ENCODE measurements at places on chromosomes 5 and 9.

DNA sequence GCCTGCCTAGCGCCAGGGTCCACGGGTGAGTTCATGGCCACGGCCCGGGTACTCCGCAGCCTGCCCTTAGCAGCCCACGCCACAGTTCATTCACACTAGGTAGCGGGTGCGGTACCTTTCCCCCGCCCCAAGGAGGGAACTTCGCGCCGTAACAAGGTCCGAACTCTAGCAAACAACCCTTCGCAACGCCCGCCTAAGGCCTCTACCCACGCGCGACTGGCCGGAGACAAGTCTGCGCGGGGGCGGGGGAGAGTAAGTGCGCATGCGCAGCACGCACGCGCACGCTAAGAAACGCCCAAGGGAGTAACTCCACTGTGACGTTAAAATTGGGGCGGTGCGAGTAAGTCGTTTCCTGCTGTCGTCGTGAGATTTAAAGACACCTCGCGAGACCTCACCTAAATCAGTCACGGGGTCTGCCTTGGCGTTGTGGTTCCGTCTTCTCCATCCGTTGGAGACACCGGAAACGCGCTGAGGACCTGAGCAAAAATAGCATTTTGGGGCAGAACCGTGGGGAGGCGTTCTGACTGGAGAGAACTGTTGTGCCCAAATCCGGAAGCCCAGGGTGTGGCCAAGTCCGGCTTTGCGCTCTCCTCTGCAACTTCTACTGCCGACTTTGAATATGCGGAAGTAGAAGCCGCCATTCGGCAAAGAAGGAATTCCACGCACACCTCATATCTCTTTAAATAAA is at the start of gene RAPGEF6:
Gene RAPGEF6 (minus strand): TSS at position 234 of the 688 bp plus-strand sequence. CDS start 199 bp downstream, at position 35.
- DNase-seq = peak; percentile 99

DNA sequence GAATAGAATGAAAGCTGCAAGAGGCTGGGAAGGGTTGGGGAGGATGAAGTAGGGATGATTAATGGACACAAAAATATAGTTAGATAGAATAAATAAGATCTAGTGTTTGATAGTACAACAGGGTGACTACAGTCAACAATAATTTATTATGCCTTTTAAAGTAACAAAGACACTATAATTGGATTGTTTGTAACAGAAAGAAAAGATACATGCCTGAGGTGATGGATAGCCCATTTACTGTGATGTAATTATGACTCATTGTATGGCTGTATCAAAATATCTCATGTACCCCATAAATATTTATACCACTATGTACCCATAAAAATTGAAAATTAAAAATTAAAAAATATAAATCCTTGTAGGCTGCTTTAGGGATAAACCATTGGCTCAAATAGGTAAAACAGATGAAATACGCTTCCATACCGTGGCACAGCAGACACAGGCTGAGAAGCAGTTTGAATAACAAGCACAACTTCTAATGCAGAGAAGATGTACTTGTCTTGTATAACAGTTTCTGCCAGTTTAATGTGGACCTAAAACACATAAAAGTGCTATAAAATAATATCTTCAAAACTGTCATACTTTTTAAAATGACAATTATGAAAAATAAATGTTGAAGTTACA is 34.9 kb downstream of the APBA1 start:
- no peak for DNase-seq

GRCh38 chr9:68609901-68610415 is 69.3 kb upstream of the TMEM252 start:
- no peak for DNase-seq

- peak; percentile 16 for DNase-seq
These were observed 225.2 kb downstream of the GAS1 start for GRCh38 chr9:86721843-86722705.

DNA sequence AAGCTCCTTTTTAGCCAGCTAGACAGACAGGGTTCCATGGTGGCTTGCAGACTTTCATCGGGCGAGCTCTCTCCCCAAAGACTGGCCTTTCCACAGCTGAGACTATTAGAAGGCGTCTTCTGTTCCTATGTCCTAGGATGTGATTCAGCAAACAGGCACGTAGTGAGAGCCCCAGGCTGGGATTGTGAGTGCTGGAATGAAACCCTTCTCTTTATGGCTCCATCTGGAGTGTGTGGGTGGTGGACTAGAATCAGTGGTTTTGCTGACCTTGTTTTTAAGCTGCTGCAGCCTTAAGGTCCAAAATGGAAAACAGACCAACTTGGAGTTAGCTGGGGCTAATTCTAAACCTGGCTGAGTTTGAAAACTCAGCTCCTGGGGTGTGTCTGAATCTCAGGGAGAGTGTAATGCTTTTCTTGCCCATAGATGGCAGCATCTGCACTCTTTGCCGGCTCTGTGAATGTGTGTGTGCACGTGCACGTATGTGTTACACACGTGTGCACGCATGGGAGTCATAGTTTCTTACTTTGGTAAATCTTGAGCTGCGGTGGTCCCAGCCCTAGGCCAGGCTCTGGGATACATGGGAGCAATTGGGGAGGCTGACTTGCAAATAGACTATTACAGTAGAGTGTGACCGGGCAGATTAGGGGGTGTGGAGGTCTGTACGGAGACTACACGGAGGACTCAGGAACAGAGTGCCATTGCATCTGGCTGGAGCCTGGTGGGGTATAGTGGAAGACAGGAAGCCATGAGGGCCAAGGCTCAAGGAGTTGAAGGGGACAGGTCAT is 10.7 kb downstream of the GSN start:
- peak; percentile 39 for DNase-seq

DNA sequence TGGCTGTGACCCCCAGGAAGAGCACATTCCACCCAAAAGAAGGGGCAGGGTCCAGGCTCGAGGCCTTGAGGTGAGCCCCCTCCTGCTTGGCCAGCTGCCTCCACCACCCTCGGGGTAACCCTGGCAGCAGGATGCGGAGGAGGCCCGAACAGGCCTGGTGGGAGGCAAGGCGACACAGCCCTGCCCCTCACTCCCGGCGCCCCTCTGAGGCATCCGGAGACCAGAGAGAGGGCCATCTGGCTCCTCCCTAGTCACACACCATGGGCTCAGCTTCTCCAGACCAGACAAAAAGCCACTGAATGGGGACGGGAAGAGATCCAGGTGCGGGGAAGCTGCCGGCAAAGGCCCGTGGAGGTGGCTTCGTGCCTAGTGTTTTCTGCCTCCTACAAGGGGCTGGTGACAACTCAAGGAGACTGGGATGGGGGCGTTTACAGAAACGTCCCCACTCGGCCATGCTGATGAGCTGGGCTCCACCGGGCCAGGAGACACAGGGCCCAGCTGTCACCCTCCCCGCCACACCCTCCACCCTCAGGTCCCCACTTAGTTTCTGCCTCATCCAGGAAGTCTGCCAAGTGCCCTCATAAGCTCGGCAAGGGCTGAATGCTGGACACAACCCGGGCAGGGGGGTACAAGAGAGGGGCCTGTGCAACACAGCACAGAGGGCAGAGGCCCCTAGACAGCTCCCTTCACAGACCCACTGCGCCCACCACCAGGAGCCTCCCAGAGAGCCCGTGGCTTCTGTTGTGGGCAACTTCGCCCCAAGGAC is 41.9 kb downstream of the NACC2 start:
- DNase-seq = no peak

DNA sequence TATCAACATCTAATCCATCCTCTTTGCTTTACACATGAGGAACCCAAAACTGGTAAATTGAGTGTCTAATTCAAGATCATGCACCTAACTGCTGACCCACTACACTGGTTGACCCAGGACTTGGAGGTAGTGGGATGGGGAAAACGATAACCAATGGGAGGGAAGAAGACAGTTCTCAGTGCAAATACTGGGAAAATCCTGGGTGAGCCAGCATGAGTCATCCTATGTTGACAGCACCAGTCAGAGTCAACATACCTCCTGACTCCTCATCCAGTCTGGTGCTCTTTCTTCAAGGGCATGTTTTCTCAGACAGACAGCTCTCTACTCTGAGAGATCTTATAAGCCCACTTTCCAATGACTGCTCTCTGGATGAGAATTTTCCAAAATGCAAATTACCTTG is 232.8 kb upstream of the PTGER4 start:
- DNase-seq = peak; percentile 34

DNA sequence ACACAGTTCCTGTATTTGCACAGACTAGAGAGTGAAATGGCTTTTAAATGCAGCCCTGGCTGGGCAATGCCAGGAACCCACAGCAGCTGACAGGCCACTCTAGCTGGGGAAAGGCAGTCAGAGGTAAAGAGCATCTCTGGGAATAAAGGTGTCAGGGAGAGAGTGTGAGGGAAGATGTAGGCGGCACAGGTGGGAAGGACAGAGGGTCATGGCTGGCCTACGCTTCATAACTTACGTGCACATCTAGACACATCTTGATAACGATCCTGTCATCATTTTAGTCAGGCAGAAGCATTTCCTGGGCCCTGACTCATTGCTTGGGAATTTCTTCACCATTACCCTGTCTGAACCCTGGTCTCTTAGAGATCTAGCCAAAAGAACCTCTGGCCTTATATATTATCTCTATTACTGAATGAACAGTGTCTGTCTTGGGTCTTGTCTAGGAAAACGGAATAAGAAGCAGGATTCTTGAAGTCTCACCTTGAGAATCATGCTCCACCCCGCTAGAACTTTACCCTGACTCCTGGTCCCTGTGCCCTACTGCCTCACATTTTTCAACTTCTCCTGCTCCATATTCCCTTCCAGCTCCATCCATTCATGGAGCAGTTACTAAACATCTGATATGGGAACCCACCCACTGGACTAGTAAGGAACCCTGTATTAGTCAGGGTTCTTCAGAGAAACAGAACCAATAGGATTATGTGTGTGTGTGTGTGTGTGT is 106.4 kb upstream of the ELL2 start:
- DNase-seq = peak; percentile 16

DNA sequence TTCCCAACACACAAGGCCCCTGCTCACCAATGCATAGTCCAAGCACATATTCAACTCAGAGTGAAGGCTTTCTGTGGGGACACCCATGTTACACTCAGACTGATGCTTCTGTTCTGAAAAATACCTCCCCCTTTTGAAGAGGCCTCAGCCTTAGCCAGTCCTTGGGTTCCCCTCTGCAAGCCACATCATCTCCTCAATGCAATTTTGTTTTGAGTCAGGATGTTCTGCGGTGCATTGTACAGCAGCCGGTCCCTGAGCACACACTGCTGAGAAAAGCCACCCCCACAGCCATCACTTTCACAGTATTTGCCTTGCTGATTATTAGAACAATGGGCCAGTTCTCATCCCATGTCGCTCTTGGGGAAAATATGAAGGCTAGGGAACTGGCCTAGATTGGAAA is 241.2 kb downstream of the FAM114A2 start:
- DNase-seq = no peak

- no peak for DNase-seq
These were observed 32.0 kb upstream of the HAPLN1 start for GRCh38 chr5:83752700-83753099.

- DNase-seq = no peak
These were observed 472.3 kb downstream of the HINT1 start for GRCh38 chr5:130692770-130693169.

DNA sequence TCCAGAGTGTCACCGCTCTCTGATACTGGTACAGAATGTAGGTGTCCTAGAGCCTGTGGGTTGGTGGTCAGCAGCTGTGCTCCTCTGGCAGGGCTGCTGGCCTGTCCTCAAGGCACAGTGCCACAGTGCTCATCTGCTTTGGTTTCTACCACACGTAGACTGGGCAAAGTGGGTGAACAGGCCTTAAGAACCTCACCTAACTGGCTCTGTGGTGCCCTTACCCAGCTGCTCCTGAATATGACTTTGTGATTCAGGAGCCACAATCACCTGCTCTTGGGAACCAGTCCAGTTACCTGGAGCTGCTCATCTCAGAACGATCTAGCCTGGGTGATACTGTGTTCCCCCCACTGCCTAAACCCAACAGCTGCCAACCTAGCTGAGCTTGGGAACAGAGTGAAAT is 6.4 kb downstream of the NOP16 start:
- no peak for DNase-seq

GRCh38 chr5:75617736-75618352 is 6.6 kb downstream of the ANKDD1B start:
- no peak for DNase-seq

GRCh38 chr9:127910613-127911205 is 6.1 kb downstream of the ST6GALNAC4 start:
- DNase-seq = no peak

DNA sequence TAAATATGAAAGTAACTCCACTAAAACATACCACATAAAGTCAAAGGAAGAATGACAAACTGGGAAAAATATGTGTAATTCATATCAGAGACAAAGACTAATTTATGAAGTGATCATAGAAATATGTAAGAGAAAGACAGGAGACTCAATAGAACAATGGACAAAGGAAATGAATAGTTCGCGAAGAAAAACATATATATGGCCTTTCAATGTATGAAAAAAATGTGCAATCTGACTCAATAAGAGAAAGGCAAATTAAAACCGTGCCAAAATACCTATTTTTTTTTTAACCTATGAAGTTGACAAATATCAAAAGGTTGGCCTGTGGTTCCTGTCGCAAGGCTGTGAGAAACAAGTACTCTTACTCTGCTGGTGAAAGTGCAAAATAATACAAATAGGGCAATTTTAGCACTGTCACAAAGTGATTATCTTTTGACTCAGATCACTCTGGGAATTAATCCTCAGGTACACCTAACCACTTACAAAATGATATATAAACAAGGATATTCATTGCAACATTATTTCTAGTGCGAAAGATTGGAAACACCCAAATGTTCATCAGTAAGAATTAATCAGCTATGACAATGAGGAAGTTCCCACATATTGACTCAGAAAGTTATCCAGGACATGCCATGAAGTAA is 3.7 kb downstream of the C9 start:
- no peak for DNase-seq

DNA sequence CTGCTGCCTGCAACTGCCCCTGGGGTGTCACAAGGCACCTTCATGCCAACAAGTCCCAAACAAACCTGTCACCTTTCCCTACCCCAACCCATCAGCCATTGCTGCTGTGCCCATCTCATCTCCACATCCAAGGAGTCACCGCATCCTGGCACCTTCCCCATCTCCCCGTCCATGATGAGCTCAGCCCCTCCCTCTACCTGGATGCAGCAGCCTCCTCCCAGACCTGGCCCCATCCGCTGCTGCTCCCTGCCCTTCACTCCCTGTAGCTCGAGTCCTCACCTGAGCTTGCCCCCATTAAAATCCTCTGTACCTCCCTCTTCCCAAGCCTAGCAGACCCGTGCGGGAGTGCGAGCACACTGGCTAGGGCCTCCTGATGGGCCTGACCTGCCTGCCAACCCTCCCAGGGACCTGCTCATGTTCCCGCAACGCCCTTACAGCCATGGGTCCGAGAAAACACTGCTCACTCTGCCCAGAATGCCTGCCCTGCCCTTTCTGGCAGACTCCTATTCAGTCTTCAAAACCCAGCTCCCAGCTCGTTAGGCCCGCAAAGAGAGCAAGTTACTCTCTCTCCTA is 110.6 kb downstream of the ADAMTS2 start:
- DNase-seq = no peak

GRCh38 chr5:31757806-31758205 is 118.9 kb downstream of the PDZD2 start:
- no peak for DNase-seq

- DNase-seq = no peak
These were observed 1.2 kb downstream of the TEK start for GRCh38 chr9:27110181-27110580.

GRCh38 chr5:173317852-173318251 is 10.4 kb downstream of the STC2 start:
- DNase-seq = no peak

GRCh38 chr9:114271556-114272510 is 51.1 kb upstream of the ORM1 start:
- peak; percentile 31 for DNase-seq

- DNase-seq = no peak
These were observed 775 bp upstream of the LHX2 start for GRCh38 chr9:124010665-124011321.

GRCh38 chr5:174315871-174316270 is 270.4 kb downstream of the NSG2 start:
- no peak for DNase-seq

All from prostate gland (tissue), 2 donors.